RWPE2 (cell line): ENCODE measurements at places on chromosomes 5 and 9.

DNA sequence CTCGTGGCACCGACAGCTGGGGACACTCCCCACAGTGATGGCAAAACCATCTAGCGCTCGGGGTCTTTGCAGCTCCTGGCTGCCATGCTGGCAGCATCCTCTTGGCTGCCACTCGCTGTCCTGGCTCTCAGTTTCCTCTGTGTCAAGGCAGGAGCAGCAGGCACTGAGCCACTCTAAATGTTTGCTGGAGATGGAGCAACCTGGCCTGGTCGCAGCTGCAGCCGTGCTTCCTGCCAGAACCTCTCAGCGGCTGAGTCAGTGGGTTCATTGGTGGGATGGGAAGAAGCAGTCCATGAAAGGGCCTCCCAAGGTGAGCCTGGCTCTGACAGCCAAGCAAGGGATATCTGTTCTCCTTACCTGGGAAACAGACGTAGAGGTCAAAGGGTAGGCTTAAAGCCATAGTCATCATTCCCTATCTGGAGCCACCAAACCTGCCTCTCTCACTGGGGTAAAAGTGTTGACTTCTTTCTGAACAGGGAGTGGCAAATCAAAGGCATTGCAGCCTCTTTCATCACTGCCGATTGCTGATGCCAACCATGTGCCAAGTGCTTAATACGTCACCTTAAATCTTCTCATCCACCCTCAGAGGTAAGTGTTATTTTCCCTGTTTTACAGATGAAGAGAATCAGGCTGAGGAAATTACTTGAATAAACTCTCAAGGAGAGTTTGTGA is 304.8 kb upstream of the ZNF462 start:
- DNase-seq, result no peak

DNA sequence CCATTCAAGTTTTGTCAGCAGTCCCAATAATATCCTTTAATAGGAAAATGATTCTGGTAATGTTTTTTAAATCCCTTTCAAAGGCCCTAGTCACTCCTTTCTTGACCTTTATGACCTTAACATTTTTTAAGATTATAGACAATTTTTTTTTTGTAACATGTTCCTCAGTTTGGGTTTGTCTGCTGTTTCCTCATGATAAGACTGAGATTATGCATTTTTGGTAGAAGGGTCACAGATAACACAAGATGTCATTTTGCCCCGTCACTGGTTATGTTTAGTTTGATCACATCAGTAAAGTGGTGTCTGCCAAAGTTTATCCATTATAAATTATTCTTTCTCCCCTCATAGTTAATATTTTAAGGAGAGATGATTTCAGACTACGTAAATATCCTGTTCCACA is 16.0 kb upstream of the PTPDC1 start:
- DNase-seq, result no peak

- no peak for DNase-seq
These were observed 483.2 kb upstream of the BRINP1 start for GRCh38 chr9:119852390-119852789.

- no peak for DNase-seq
These were observed at the start of gene MAMDC4 for GRCh38 chr9:136851941-136852663. TSS of gene MAMDC4 (plus strand) at chr9:136852346. CDS start at chr9:136852417, 71 bp downstream.

GRCh38 chr5:148932355-148932935 is 106.0 kb downstream of the ADRB2 start:
- no peak for DNase-seq

DNA sequence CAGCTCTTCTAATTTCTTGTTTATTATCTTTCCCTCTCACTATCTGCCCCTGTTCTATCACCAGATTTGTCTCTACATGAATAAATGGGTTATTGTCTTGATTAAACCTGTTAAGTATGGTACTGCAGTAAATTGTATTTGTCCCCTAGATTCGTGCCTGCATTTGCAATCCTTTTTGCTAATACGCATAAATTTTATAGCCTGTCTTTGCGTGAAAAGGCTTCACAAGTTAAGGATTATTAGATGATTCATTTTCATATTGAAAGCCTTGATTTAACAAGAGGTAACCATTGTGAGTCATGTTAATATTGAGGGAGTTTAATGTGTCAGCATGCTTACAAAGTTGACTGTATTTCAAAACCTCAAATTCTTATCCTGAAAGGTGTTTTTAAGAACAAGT is 204.6 kb downstream of the PCSK1 start:
- no peak for DNase-seq

DNA sequence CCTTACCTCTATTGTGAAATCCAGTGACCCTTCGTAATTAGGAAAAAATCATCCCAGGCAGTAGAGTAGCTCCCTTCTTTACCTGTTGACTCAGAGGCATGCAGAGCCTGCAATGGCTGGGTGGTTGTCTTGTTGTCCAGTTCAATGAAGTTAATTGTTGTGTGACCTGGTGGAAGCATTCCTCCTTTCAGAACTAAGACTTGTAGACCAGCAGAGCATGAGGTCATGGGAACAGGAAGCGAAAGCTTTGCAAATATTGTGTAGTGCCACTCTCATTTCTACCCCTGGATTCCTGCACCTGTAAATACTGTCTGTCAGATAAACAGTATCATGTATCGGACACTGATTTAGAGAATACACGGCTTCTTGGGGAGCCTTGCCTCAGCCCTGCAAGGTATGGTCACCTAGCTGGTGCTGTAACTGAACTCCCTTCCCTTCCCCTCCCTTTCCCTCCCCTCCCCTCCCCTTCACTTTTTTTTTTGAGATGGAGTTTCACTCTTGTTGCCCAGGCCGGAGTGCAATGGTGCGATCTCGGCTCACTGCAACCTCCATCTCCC is 5.7 kb upstream of the PRXL2C start:
- no peak for DNase-seq

- DNase-seq, result no peak
These were observed 5.3 kb upstream of the CFAP95 start for GRCh38 chr9:69815313-69815712.

GRCh38 chr5:153490118-153491037 is at the start of gene GRIA1:
TSS of gene GRIA1 (plus strand) at chr5:153490670.
- DNase-seq, result no peak

GRCh38 chr9:73180403-73180802 is 28.7 kb downstream of the ANXA1 start:
- no peak for DNase-seq

DNA sequence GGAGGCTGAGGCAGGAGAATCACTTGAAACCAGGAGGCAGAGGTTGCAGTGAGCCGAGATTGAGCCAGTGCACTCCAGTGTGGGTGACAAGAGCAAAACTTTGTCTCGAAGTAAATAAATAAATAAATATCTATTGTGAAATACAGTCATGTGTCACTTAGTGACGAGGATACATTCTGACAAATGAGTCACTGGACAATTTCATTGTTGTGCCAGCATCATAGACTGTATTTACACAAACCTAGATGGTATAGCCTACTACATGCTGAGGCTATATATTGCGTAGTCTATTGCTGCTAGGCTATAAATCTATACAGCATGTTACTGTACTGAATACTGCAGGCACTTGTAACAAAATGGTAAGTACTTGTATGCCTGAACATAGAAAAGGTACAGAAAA is 61.1 kb upstream of the CCL21 start:
- no peak for DNase-seq

GRCh38 chr5:144125163-144125726 is 45.2 kb downstream of the YIPF5 start:
- no peak for DNase-seq

- no peak for DNase-seq
These were observed 122.7 kb downstream of the GRIA1 start for GRCh38 chr5:153613144-153613543.

GRCh38 chr5:176447591-176447977 is 601 bp upstream of the FAF2 start:
- peak; percentile 75 for DNase-seq

DNA sequence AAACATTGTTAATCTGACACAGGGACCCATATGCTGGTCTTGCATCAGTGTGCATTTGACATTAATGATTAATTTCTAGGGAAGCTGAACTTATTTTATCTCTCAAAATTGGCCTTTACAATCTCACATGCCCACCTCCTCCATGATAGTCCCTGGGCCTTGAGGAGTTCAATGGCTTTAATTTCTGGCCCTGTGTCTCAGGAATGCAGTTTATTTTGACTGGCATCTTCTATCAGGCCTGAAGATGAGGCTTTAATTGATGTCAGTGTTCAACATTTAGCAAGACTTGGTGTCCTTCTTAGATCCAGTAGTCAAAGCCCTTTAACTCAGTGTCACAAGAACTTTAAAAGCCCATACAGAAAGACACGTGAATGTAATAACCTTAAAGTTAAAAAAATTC is 10.5 kb upstream of the CLTB start:
- no peak for DNase-seq

DNA sequence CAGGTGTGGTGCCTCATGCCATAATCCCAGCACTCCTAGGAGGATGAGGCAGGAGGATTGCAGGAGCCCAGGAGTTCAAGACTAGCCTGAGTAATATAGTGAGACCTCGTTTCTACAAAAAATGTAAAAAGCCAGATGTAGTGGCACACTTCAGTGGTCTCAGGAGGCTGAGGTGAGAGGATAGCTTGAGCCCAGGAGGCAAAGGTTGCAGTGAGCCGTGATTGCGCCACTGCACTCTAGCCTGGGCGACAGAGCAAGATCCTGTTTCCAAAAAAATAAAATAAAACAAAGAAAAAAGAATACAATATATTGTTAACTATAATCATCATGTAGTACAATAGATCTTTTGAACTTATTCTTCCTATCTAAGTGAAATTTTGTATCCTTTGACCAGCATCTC is 16.3 kb downstream of the NLN start:
- DNase-seq, result no peak

DNA sequence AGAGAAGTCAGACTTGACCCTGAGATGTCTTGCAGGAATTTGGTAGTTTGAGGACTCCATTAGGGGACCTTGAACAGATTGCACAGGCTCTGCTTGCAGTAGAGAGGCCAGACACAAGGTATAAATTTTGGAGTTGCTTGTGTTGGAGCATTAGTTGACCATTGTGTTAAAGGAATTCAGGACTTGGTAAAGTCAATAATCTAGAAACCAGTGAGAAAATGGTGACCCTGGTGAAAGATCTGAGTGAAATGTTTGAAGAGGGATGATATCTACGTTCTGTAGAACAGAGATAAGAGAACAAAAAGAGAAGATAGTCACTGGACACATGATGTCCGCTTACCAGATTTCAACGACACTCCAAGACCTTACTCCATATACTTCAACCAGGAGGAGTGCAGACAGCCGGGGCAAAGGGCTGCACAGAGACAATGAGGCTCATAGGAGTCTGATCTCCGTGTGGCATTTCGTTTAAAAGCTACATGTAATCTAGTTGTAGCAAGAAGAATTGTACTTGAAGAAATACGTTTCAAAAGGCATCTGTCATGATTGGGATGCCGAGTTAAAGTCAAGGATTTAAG is 13.2 kb downstream of the DNAJC25 start:
- no peak for DNase-seq

DNA sequence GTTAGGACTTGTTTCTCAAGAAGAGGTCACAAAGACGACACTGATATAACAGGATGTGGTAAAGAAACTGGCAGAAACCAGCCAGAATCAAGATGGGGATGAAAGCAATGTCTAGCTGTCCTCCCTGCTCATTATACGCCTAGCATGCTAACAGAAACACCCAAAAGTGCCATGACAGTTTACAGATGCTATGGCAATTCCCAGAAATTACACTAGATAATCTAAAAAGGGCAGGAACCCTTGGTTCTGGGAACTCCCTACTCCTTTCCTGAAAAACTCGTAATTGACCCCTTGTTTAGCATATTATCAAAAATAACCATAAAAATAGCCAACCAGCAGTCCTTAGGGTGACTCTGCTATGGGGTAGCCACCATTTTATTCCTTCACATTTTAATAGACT is 10.9 kb upstream of the MRPS30 start:
- DNase-seq, result no peak

GRCh38 chr5:2614571-2614970 is 136.9 kb downstream of the IRX2 start:
- no peak for DNase-seq

DNA sequence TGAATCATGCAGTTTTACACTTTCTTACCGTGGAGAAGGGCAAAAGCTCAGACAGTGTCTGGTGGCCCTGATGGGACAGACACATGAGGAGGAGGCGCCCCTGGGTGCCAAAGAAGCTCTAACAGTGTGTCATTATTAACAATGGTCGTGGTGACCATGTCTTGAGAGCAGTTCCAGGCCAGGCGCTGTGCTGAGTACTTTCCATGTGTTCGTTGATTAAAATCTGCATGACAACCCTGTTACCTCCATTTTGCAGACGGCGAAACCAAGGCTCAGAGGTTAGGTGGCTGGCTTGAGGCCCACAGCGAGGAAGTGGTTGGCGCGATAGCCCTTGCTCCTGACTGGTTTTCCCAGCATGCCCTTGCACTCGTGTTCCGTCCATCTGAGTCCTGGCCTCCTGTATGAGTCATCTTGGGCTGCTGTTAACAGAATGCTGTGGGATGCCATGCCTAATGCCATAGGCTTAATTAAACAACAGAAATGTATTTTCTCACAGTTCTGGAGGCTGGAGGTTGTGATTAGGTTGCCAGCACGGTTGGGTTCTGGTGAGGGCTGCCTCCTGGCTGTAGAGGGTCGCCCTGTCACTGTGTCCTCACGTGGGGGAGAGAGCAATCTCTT is 92.0 kb downstream of the AMBP start:
- no peak for DNase-seq

DNA sequence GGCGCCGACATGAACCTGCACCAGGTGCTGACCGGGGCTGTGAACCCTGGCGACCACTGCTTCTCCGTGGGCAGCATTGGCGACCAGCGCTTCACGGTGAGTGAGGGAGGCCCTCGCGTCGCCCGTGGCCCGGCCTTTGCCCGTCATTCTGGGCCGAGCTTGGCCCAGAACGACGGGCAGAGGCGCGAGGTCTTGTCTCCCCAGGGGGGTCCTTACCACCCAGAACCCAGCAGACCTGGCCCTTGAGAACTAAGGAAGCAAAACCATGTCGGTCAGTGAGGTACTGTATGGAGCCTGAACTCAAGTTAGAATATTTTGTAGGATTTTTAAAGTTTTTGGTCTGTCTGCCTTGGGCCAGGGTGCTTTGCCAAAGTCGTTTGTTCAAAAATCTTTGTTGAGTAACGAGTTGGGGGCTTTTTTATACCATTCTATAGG is 691 bp downstream of the DMXL1 start:
- DNase-seq, result no peak

GRCh38 chr5:168947212-168947868 is 353.6 kb downstream of the SLIT3 start:
- DNase-seq, result peak; percentile 51

GRCh38 chr9:134320868-134321471 is 5.3 kb upstream of the RXRA start:
- DNase-seq, result no peak

DNA sequence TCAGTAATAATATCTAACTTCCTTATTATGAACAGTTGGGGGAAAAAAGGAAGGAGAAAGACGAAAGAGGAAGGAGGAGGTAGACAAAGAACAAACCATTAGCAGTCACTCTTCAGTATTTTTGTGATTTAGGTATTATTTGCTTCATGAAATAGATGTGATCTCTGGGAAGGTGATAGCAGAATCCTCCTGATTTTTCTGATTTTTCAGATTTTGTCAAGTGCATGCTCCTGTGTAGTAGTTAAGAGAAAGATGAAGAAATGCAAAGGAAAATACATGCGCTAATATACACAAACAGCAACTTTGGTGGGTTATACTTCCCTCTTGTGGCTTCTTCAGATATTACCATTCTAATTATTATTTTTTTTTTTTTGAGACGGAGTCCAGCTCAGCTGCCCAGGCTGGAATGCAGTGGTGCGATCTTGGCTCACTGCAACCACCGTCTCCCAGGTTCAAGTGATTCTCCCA is 31.6 kb downstream of the LMNB1 start:
- DNase-seq, result no peak

GRCh38 chr5:55927861-55928655 is 66.7 kb downstream of the IL6ST start:
- DNase-seq, result no peak

- DNase-seq, result peak; percentile 50
These were observed 1.9 kb upstream of the SH3PXD2B start for GRCh38 chr5:172456076-172456722.

- DNase-seq, result no peak
These were observed 30.0 kb upstream of the RECK start for GRCh38 chr9:36006549-36007315.
